CD4-positive, alpha-beta memory T cell (primary cell): ENCODE measurements at places on chromosomes 3 and 15. TPM values are rescaled to one million over a fixed set of nuclear protein-coding genes. Genes with fewer than 3 reads are reported as not detected.

- H3K36me3 ChIP-seq = no peaks in the 10 kb centered on the region
- H3K27ac ChIP-seq = no peak overlapping the region
- H3K4me1 ChIP-seq = no peaks in the 10 kb centered on the region
- no peaks in the 10 kb centered on the region for H3K27me3 ChIP-seq
These were observed 231.0 kb upstream of the THRB start for GRCh38 chr3:24725514-24726255.

DNA sequence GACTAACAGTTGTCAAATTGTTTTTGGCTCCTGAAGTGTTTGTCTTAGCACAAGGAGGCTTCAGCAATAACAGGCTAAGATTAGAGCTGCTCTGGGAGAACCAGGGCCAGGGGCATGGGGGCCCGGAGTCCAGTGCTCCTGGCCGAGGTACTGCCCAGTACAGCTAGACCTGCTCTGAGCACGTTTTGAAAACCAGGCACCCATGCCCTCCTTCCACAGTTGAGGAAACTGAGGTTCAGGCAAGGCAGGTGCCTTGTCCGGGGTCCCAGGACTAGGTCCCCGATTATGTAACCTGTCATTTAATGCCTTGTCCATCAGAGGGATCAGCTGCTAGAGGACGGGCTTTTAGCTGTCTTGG lies 19.2 kb downstream of the KBTBD13 start:
- DNase-seq = no peak
- H3K36me3 ChIP-seq = peaks cover 16% of the 10 kb centered on the region
- H3K27ac ChIP-seq = no peak overlapping the region
- no peak overlapping the region for H3K4me3 ChIP-seq
- no peaks in the 10 kb centered on the region for H3K27me3 ChIP-seq
- H3K4me1 ChIP-seq = no peaks in the 10 kb centered on the region

GRCh38 chr15:31379577-31379976 lies 52.9 kb downstream of the KLF13 start:
- no peak overlapping the region for H3K27ac ChIP-seq
- peaks cover 29% of the 10 kb centered on the region for H3K4me1 ChIP-seq
- no peak overlapping the region for H3K4me3 ChIP-seq
- peaks cover 26% of the 10 kb centered on the region for H3K36me3 ChIP-seq
- no peaks in the 10 kb centered on the region for H3K27me3 ChIP-seq

- no peaks in the 10 kb centered on the region for H3K27me3 ChIP-seq
- no peak overlapping the region for H3K4me3 ChIP-seq
- H3K27ac ChIP-seq = no peak overlapping the region
These were observed 8.7 kb downstream of the CYP1A1 start for GRCh38 chr15:74716651-74717050.

Gene KCNAB1
- not detected for total RNA-seq

DNA sequence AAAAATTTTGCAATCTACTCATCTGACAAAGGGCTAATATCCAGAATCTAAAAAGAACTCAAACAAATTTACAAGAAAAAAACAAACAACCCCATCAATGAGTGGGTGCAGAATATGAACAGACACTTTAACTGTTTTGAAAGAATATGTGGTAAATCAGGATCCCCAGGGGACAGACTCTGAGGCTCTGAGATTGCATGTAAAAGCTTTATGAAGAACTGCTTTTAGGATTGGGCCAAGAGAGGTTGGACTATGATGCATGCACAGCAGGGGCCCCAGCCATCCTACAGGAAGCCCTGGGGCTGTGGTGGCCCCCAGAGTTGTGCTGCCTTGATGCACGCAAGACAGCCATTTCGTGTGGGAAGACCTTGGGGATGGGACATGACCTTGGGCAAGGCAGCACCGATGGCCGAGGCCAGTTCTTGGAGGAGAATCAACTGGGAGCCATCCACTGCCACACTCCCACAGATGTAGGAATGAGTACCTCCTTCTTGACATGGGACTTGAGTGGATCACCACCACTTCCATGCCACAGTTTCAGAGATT lies 298.1 kb upstream of the THBS1 start:
- no peak overlapping the region for H3K4me3 ChIP-seq
- no peaks in the 10 kb centered on the region for H3K27me3 ChIP-seq
- H3K4me1 ChIP-seq = no peaks in the 10 kb centered on the region
- no peaks in the 10 kb centered on the region for H3K36me3 ChIP-seq

Gene ROPN1
- not detected for total RNA-seq

DNA sequence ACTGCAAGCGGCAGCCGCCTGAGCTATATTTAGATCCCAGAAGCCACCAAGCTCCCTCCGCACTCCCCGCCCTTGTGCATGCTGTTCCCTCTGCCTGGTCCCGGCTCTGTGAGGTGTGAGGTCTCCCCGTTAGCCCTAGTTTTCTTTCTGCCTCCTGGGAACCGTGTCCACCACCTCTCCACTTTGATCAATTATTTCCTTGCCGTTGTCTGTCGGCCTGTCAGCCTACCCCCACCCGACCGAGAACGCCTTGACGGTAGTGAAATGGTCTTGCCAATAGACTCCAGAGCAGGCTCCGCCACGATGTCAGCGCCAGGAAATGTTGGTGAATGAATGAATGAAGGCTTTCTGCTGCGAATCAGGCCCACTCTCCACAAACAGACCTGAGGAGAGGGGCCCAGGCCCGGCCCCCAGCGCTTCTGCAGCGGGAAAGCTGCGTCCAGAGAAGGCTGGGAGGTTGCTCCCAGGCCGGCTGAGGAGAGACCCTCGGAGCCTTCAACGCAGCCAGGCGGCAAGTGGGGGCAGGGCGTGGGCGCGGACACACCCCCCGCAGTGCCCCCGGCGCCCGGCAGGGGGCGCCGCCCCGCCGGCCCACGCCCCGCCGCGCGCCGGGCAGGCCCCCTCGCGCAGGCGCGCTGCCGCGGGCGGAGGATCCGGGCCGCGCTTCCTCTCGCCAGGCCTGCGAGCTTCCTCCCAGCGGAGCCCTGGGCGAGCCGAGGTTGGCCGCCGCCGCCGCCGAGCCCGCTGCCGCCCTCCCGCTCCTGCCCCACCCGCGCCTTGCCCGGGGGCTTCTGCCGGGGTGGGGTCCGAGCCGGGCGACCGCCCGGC lies at the start of gene CSK:
Gene CSK (plus strand): TSS at position 650 of the 828 bp plus-strand sequence. CDS start 16,218 bp downstream, outside the sequence.
- peak within 1 kb of the TSS; percentile 86 for H3K27ac ChIP-seq
- peaks cover 80% of the 10 kb centered on the region for H3K4me1 ChIP-seq
- H3K4me3 ChIP-seq = peak within 1 kb of the TSS; percentile 97
- H3K36me3 ChIP-seq = no peaks in the 10 kb centered on the region

Gene TRIM42
- total RNA-seq = not detected

DNA sequence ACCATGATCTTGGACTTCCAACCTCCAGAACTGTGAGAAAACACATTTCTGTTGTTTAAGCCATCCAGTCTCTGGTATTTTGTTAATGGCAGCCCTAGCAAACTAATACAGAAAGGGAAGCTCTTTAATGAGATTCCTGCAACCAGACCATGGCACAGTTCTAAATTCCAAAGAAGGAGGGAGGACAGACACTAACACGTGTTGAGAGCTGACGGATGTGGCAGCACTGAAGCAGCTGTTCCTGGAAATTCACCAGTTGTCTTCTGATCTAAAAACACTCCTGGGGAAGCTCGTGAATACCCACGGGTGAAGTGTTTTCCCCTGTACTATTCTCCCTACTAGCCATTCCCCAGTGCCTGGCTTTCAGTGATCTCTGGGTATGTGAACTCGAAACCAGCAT lies 56.7 kb downstream of the RPL22L1 start:
- DNase-seq = no peak
- H3K4me3 ChIP-seq = no peak overlapping the region
- H3K4me1 ChIP-seq = no peaks in the 10 kb centered on the region
- H3K36me3 ChIP-seq = no peaks in the 10 kb centered on the region

DNA sequence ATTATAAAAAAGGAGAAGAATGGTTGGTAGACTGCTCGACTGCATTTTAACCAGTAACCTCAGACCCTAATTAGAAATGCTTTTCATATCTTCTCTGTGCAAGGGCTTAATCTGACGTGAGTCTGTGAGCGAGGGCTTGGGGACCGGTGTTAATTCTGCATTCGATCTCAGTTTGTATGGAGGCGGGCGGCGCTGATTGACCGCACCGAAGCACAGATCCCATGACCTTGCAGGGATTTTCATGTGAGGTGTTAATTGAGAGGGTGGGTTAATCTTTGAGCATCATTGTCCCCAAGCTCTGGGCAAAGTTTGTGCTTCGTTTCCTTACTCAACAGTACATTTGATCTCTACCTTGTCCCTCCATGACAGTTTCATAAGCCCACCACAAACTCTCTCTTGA lies 250.9 kb downstream of the NR2F2 start:
- H3K27ac ChIP-seq = no peak overlapping the region
- no peaks in the 10 kb centered on the region for H3K27me3 ChIP-seq
- H3K36me3 ChIP-seq = no peaks in the 10 kb centered on the region
